ENCODE measurements at places on chromosomes 1 and 21. TPM values are rescaled to one million over a fixed set of nuclear protein-coding genes. Genes with fewer than 3 reads are reported as not detected.
A peak's percentile ranks its signal among the peaks of the same experiment; 100 is the strongest.

DNA sequence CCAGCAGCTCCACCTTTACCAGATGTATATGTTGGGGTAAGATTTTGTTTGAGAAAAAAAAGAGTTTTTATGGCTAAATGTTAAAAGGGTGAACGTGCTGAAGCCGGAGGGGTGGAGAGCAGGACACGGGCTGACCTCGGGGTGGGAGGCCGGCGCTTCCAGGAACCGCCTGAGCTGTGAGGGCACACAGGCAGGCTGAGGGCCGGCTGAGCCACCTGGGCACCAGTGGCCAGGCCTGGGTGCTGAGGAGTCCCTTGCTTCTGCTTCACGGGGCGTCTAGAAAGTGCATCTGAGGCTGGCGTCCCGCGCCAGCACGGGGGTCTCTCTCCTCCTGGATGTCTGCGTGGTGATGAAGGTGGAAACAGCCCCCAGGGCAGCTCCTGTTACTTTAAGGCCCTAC, 33.6 kb upstream of the ADARB1 start:
- DNase-seq, result no peak
- no peak overlapping the region for H3K27ac ChIP-seq
- H3K4me3 ChIP-seq, result no peak overlapping the region
- no peaks in the 10 kb centered on the region for H3K36me3 ChIP-seq
- no peaks in the 10 kb centered on the region for H3K4me1 ChIP-seq
- H3K27me3 ChIP-seq, result peaks cover 78% of the 10 kb centered on the region

DNA sequence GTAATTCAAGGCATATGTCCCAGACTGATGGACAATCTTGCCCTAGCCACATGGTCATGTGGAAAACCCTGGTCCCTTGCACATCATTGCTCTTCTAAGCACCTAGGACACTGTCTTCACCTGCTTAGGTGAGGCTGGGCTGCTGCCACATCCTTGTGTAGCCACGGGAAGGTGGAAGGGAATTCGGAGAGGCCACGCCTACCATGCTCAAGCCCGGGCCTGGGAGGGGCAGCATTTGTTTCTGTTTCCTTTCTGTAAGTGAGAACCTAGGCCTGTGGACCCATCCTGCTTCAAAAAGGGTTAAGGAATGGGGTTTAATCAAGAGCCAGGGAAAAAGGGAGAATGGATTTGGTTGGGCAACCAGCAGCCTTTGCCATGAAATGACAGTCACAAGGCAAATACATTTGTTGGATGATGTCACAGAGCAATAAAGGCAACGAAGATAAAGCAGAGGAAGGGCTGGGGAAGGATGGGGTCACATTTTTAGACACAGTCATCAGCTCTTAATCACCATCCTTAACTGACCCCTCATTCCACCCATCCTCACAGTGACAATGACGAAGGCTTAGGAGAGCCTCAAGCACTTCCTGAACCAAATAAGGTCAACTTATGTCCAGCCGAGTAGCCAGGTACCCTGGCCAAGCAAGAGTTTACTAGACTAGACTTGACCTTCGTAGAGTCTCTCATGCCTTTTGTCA, 10.1 kb upstream of the LRRC38 start:
- no peaks in the 10 kb centered on the region for H3K27me3 ChIP-seq
- no peaks in the 10 kb centered on the region for H3K4me1 ChIP-seq
- no peak overlapping the region for H3K27ac ChIP-seq
- DNase-seq, result no peak

DNA sequence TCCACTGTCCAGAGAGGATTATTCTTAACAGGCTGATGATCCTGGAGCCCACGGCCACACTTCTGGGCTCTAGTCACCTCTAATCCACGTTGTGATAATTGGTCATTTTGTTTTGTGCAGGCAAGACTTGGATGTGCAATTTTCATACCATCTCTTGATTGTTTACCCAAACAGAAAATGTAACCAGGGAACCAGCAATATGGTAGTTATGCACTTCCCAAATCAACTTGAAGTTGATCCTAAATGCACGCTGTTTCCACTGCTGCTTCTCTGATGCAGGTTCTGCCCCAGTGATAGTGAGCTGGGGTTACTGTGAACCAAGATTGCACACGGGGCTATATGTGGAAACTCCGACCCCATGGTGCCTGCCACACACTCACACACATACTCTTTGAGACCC, 14.7 kb upstream of the KCNJ15 start:
- no peak for DNase-seq
- H3K36me3 ChIP-seq, result peaks cover 5% of the 10 kb centered on the region
- peak overlapping the region; percentile 64 for H3K27ac ChIP-seq
- peaks cover 27% of the 10 kb centered on the region for H3K4me1 ChIP-seq

DNA sequence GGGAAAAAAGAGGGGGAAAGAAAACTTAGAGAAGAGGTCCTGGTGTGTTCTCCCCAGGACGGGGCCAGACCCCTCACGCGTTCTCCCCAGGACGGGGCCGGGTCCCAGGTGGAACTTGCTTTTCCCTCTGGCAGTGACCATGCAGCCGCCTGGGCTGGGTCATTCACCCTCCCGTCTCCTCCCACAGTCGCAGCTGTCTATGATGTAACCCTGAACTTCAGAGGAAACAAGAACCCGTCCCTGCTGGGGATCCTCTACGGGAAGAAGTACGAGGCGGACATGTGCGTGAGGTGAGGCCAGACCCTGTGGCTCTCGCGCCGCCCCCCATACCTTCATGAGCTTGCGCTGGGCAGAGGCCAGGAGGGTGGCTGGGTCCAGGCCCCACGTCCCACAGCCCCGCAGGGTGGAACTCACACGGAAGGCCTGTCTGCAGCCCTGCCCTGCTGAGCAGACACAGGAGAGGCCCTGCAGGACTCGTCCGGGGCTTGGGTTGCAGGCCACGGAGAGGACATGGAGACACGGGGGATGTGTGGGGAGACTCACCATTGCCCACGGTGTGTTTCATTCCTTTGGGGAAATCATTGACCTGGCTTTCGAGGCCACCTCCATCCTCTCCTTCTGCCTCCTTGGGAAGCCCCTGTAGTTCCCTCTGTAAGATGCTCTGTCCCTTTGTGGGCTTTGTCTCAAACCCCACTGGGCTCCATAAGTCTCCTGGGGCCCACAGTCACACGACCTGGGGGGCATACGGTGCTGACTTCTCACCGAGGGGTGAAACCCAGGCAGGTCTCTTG, 40.7 kb upstream of the TRAPPC10 start:
- peaks cover 31% of the 10 kb centered on the region for H3K36me3 ChIP-seq
- H3K27me3 ChIP-seq, result no peaks in the 10 kb centered on the region
- no peak overlapping the region for H3K27ac ChIP-seq

DNA sequence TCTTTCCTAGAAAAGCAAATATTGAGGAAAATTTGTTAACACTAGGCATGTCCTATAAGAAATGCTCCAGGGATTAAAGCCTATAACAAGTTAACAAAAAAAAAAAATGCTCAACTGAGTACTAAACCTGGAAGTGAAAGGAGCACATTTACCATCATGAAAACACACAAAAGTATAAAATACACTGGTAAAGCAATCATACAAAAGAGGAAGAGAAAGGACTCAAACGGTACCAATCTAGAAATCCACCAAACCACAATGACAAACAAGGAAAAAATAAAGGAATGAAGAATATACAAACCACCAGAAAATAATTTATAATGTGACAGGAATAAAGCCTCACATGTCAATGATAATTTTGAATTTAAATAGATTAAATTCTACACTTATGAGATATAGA, 21.2 kb downstream of the CD1E start:
- no peak for DNase-seq
- H3K27ac ChIP-seq, result no peak overlapping the region
- H3K4me3 ChIP-seq, result no peak overlapping the region
- H3K36me3 ChIP-seq, result no peaks in the 10 kb centered on the region
- H3K27me3 ChIP-seq, result no peaks in the 10 kb centered on the region
- H3K4me1 ChIP-seq, result no peaks in the 10 kb centered on the region

GRCh38 chr1:89065079-89065868, at the start of gene GBP1:
GBP1 (minus strand) TSS chr1:89065208; CDS start chr1:89063234, 1,974 bp downstream.
- H3K27ac ChIP-seq, result peak within 1 kb of the TSS; percentile 52
- H3K36me3 ChIP-seq, result peaks cover 22% of the 10 kb centered on the region
- peaks cover 27% of the 10 kb centered on the region for H3K4me1 ChIP-seq
- peak within 1 kb of the TSS; percentile 59 for H3K4me3 ChIP-seq
- DNase-seq, result no peak

GRCh38 chr1:10678402-10678801, 118.0 kb downstream of the CASZ1 start:
- H3K4me1 ChIP-seq, result no peaks in the 10 kb centered on the region
- H3K27ac ChIP-seq, result no peak overlapping the region
- no peak for DNase-seq
- no peaks in the 10 kb centered on the region for H3K27me3 ChIP-seq
- peaks cover 11% of the 10 kb centered on the region for H3K36me3 ChIP-seq

GRCh38 chr1:201557572-201557958, 18.6 kb downstream of the NAV1 start:
- H3K4me1 ChIP-seq, result peaks cover 28% of the 10 kb centered on the region
- H3K36me3 ChIP-seq, result peaks cover 13% of the 10 kb centered on the region
- no peak overlapping the region for H3K4me3 ChIP-seq
- H3K27ac ChIP-seq, result no peak overlapping the region

DNA sequence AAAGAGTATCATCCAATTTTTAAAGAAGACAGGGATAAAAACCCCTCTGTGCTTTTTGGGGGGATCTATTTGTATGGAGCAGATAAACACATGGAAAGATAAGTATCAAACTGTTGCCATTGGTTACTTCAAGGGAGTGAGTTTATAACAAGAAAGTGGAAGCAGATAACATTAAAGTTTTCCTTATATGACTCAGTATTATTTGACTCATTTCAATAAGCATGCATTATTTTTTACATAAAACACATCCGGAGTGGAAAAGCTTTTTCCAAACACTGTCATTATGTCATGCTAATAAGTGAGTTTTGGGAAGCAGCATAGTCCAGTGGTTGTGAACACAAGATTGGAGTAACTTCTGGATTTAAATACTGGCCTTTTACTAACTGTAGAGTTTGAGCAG, 452.2 kb downstream of the LTN1 start:
- H3K4me3 ChIP-seq, result no peak overlapping the region
- no peak overlapping the region for H3K27ac ChIP-seq
- no peaks in the 10 kb centered on the region for H3K27me3 ChIP-seq
- H3K36me3 ChIP-seq, result no peaks in the 10 kb centered on the region
- DNase-seq, result no peak

The GSTM1 gene
- 15.4 TPM for total RNA-seq

The CTSS gene
- total RNA-seq, result 144 TPM

The GNAT2 gene
- total RNA-seq, result not detected
